ENCODE measurements at places on chromosomes 5 and 9.

GRCh38 chr5:137580030-137580429 is 80.9 kb upstream of the SPOCK1 start:
- DNase-seq, result no peak

DNA sequence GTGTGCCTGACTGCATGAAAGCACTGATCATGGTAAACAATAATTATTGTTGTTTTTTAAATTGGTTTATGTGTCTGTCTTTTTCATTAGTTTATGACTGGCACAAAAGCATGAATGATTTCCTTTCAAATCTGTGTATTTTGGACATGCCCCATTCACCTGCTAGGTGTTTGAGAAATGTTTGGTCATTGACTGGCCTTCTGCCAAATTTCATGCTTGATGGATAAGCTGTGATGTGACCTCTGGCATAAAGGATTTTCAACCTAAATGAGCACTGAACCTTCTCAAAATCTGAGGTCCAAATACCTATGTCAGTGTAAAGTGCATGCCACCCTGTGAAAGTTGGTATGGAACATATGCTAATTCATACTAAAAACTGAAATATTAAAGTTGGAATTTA is 204.5 kb downstream of the BRINP1 start:
- DNase-seq, result no peak

- no peak for DNase-seq
These were observed 3.8 kb upstream of the RASEF start for GRCh38 chr9:83066771-83067170.

DNA sequence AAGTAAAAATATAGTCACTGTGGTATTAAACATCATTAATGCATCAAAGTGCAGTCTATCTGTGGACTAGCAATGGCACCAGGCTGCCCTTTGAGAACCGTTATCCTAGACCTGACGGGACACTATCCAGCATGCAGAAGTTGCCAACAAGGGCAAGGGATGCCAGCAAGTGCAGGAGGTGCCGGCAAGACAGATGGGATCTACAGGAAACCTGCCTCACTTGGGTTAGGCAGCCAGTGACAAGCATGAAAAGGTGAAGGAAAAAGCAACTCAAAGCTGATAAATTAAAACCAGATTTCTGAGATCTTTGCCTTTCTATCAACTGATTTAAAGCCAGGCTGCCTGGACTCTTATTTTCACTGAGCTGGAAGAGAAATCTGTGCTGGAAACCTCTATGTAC is 315.2 kb upstream of the PDE4D start:
- peak; percentile 89 for DNase-seq

- no peak for DNase-seq
These were observed 15.4 kb upstream of the SMIM15 start for GRCh38 chr5:61177716-61178115.

DNA sequence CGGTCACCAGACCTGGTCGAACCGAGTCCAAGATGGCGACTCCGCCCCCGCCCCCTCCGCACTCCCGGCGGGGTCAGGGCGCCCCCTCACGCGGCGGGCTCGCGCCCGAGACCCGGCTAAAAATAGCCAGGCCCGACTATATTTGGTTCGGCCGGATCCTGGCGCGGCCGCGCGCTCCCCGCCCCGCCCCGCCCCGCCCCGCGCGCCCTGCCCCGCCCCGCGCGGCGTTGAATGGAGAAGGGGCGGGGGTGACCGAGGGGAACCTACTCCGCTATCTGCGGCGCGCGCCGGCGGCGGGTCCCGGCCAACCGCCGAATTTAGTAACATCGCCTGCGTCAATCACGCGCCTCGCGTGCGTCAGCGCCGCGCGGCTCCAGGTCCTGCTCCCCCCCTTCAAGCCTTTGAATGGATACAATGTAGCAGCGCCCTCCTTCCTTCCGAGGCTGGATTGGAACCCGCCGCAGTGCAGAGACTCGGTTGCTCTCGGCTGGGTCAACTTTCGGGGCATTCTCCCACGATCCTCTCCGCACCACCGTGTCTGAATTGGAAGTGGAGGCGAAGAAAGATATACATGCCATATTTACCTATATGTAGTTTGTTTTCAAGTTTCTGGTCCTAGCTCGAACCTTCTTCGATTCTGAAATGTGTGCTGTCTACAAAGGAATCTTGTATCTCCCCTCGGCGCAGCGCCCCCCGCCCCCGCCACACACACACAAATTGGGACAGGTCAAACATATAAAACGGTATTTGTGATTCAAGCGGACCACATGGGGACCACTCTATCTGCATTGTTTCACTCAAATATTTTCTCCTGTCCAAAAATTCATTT is 1.6 kb upstream of the NR4A3 start:
- peak; percentile 84 for DNase-seq

- DNase-seq, result no peak
These were observed 18.6 kb downstream of the GOLGA2 start for GRCh38 chr9:128257086-128257825.
